ENCODE measurements at places on chromosomes 7 and 10.

- DNase-seq, result no peak
These were observed 5.5 kb upstream of the DUSP5 start for GRCh38 chr10:110492069-110492822.

DNA sequence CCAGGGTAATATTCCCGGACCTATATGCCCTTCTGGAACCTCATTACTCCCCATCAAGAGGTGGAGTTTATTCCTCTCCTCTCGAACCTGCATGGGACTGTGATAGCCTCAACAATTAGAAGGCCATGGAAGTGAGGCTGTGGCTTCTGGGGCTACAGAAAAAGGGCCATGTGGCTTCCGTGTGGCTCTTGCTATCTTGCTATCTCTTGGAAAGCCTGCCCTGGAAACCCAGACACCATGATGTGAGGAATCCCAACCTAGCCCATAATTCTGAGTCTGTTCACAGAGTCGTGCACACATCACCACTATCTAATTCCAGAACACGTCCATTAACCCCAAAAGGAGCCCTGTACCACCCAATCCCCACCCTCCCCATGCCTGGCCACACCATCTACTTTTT, 20.8 kb upstream of the SH3PXD2A start:
- no peak for DNase-seq

DNA sequence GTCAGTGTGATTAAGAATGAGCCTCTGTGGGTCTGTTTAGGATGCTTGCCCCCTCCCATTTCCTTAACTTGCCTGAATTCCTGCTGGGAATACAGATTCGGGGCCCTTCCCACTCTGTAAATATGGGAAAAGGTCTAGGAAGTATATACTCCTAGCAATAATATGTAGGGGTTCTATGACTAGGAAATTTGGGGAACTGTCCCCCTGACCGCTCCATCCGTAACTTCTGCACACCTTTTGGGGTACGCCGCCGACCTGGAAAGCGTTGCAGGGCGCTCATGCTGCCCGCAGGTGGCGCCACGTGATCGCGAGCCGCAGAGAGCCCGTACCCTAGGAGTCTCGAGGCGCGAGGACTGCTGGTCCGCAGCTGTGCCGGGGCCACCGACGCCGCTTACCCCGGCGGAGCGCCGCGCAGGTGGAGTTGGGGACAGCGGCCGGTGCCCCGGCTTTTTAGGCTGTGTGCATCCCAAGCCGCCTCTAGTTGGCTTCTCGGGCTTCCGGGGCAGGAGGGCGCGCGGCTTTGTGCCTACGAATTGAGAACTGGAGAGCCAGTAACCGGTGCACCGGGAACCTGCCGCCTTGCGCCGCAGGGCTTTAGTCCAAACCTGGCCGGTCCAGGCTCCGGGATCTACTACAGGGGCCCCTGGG, 656 bp upstream of the CNNM2 start:
- DNase-seq, result peak; percentile 33

GRCh38 chr10:27372095-27372494, 131.5 kb upstream of the ACBD5 start:
- no peak for DNase-seq

- DNase-seq, result no peak
These were observed 109.5 kb upstream of the ITGB1 start for GRCh38 chr10:33067481-33067880.

Measured in RCC 7860 (cell line).